ENCODE measurements at places on chromosomes 12 and 14. TPM values are rescaled to one million over a fixed set of nuclear protein-coding genes. Genes with fewer than 3 reads are reported as not detected.

The RBP5 gene
- 0.86 TPM for total RNA-seq

The BMP4 gene
- 10.9 TPM for total RNA-seq

The SERPINA10 gene
- total RNA-seq: not detected

The CLEC4D gene
- total RNA-seq: 0.50 TPM

The EPYC gene
- total RNA-seq: not detected

The RASSF8 gene
- total RNA-seq: 28.5 TPM

The FOXN3 gene
- 111 TPM for total RNA-seq

The PLEKHD1 gene
- not detected for total RNA-seq

The SIRT4 gene
- total RNA-seq: 6.2 TPM

The SLC5A8 gene
- total RNA-seq: not detected

DNA sequence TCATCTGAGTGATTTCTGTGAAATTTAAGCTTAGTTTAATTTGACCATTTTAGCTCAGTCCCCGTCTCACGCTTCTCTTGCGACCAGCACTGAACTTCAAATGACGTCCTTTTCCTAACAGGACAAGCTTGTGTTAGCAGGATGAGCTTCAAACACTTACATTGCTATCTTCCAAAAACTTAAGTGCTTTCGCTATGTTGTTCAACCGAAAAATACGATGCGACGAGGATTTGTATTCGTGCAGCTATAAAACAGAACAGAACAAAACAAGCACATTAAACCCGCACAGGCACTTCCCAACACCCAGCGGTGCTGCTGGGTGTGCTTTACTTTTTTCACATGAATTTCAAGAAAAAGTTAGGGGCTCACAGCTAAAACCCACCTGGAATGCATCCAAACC is 64.2 kb upstream of the DICER1 start:
- peaks cover 6% of the 10 kb centered on the region for H3K4me1 ChIP-seq
- H3K27me3 ChIP-seq: peaks cover 9% of the 10 kb centered on the region
- DNase-seq: no peak
- no peak overlapping the region for H3K27ac ChIP-seq
- H3K4me3 ChIP-seq: no peak overlapping the region
- no peaks in the 10 kb centered on the region for H3K36me3 ChIP-seq

GRCh38 chr12:77035226-77035625 is 30.1 kb downstream of the E2F7 start:
- H3K4me3 ChIP-seq: no peak overlapping the region

DNA sequence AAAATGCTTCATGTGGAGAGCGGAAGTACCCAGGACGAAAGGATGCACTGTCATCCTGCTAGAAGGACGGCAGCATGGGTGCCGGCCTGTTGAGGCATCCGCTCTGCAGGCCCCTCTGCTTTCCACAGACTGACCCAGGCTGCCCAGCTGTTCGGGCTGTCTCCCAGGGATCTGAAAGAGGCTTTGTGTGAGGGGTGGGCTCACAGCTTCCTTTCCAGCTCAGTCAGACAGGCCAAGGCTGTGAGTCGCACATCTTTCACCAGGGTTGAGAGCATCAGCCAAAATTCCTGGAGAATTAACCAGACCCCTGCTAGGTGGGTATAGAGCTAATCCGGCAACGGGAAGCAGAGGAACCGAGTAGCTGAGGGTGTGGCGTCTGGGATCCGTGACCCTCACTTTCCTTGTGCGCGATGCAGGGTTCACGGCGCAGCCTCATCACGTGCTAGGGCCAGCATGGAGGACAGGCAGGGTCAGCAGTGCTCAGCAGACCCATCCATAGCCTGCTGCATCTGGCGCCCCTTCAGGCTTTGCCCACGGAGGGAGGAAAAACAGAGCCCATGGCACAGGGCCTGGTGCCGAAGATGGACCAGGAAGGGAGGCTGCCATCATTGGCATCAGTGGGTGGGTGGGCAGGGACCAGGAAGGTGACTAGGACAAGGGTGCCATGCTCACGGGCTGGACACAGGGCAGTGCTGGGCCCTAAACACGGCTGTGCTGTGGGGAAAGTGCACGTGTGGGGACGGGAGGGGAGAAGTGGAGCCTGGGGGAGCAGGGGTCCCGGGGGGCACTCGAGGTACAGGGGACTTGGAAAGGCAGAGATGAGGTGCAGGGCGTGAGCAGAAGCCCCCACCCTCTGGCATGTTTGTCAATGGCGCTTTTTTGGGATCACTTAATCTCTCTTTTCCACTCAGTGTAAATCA is 9.2 kb upstream of the SIVA1 start:
- peaks cover 61% of the 10 kb centered on the region for H3K36me3 ChIP-seq
- no peaks in the 10 kb centered on the region for H3K27me3 ChIP-seq
- no peak overlapping the region for H3K27ac ChIP-seq
- no peak overlapping the region for H3K4me3 ChIP-seq
- peak; percentile 17 for DNase-seq

DNA sequence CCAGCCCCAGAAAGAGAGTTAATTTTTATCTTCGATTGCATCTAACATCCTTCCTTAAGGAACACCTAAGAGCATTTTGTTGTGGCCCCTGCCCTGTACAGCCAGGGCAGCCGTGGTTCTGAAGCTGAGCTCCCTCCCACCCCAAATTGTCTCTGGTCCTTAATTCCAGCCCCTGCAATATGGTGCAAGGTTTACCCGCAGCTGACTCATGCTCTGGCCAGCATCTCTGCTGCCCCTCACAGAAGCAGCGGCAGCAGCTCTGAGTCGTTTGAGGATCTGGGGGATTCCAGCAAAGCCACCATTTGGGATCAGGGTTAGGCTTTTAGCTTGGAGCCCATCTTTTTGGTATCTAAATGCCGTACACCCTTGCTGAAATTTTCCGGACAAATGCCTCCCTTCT is 3.3 kb downstream of the DLK1 start:
- H3K36me3 ChIP-seq: no peaks in the 10 kb centered on the region
- H3K4me3 ChIP-seq: no peak overlapping the region
- H3K4me1 ChIP-seq: no peaks in the 10 kb centered on the region
- H3K27ac ChIP-seq: no peak overlapping the region

DNA sequence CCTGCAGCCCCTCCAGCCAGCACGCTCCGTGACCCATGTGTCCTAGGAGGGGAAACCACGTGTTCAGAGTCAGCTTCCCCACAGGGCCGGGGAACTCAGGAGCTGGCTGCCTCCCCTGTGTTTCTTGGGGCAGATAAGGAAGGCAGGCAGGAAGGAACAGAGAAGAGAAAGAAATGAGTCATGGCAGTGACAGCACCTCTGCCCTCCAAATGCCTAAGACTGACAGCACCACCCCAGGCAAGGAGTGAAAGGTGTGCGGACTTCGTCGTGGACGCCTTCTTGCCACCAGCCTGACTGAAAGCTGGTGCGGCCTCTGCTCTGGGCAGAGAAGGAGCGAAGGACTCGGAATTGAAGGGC is 167.0 kb upstream of the FKBP4 start:
- no peaks in the 10 kb centered on the region for H3K27me3 ChIP-seq
- no peak overlapping the region for H3K4me3 ChIP-seq
- no peak for DNase-seq
- no peak overlapping the region for H3K27ac ChIP-seq

- H3K36me3 ChIP-seq: no peaks in the 10 kb centered on the region
- no peaks in the 10 kb centered on the region for H3K27me3 ChIP-seq
- H3K4me1 ChIP-seq: peaks cover 14% of the 10 kb centered on the region
- no peak overlapping the region for H3K27ac ChIP-seq
- DNase-seq: no peak
- no peak overlapping the region for H3K4me3 ChIP-seq
Observed at GRCh38 chr12:109295764-109296425, 13.2 kb downstream of the FOXN4 start.

GRCh38 chr12:47903927-47904712 is 674 bp downstream of the VDR start:
- H3K4me1 ChIP-seq: peaks cover 4% of the 10 kb centered on the region
- DNase-seq: no peak
- no peak overlapping the region for H3K27ac ChIP-seq
- peak overlapping the region; percentile 60 for H3K4me3 ChIP-seq
- H3K36me3 ChIP-seq: no peaks in the 10 kb centered on the region

DNA sequence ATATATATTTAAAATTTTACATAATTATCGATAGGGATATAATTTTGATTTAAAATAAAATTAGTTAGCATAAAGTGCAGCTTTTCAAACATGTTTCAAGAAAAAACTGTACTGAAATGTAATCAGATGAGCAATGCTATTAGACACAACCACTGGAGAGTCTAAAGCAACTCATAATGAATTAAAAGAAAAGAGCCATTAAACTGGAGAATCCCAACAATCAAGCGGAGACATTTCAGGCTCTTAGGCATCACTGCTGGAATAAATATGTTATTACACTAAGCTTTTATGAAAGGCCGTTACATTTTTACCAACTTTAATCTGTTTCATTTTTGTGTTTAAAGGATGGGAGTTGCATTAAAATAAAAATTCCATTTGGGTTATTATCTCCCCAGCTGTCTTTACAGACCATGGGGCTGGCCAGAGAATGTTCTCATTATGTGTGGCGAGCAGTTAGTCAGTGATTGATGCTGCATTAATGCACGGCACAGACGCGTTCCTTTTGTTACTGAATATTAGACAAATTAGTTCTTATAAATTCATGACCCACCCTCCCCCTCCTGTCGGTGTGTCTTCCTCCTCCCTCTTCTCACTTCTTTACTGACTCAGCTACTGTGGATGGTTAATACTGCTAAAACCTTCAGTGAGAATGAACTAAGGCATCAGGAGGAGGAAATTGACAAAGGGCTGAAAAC is 156.8 kb downstream of the PDZRN4 start:
- no peak overlapping the region for H3K27ac ChIP-seq
- no peaks in the 10 kb centered on the region for H3K4me1 ChIP-seq
- no peaks in the 10 kb centered on the region for H3K36me3 ChIP-seq
- no peaks in the 10 kb centered on the region for H3K27me3 ChIP-seq
- no peak for DNase-seq
- no peak overlapping the region for H3K4me3 ChIP-seq

GRCh38 chr12:24719293-24719721 is 229.6 kb downstream of the BCAT1 start:
- no peaks in the 10 kb centered on the region for H3K36me3 ChIP-seq
- H3K27ac ChIP-seq: no peak overlapping the region
- no peak overlapping the region for H3K4me3 ChIP-seq
- H3K27me3 ChIP-seq: no peaks in the 10 kb centered on the region

DNA sequence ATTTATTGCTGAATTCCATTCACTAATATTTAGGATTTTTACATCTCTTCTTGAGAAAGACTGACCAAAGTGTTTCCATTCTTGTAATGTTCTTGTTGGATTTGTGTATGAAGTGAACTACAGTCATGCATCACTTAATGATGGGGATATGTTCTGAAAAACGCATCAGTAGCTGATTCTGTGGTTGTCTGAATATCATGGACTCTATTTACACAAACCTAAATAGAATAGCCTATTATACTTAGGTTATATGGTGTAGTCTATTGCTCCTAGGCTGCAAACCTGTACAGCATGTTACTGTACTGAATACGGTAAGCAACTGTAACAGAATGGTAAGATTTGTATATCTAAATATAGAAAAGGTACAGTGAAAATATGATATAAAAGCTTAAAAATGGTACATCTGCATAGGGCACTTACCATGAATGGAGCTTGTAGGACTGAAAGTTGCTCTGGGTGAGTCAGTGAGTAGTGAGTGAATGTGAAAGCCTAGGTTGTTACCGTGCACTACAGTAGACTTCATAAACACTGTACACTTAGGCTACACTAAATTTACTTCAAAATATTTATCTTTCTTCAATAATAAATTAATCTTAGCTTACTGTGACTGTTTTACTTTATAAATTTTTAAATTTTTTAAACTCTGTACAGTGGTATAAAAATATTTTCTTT is 27.6 kb upstream of the P2RX4 start:
- no peaks in the 10 kb centered on the region for H3K4me1 ChIP-seq
- H3K4me3 ChIP-seq: no peak overlapping the region
- peaks cover 23% of the 10 kb centered on the region for H3K36me3 ChIP-seq
- H3K27me3 ChIP-seq: no peaks in the 10 kb centered on the region
- DNase-seq: no peak

GRCh38 chr12:75446857-75447256 is 33.7 kb upstream of the GLIPR1 start:
- no peak overlapping the region for H3K27ac ChIP-seq
- DNase-seq: no peak
- H3K27me3 ChIP-seq: no peaks in the 10 kb centered on the region
- no peaks in the 10 kb centered on the region for H3K36me3 ChIP-seq

DNA sequence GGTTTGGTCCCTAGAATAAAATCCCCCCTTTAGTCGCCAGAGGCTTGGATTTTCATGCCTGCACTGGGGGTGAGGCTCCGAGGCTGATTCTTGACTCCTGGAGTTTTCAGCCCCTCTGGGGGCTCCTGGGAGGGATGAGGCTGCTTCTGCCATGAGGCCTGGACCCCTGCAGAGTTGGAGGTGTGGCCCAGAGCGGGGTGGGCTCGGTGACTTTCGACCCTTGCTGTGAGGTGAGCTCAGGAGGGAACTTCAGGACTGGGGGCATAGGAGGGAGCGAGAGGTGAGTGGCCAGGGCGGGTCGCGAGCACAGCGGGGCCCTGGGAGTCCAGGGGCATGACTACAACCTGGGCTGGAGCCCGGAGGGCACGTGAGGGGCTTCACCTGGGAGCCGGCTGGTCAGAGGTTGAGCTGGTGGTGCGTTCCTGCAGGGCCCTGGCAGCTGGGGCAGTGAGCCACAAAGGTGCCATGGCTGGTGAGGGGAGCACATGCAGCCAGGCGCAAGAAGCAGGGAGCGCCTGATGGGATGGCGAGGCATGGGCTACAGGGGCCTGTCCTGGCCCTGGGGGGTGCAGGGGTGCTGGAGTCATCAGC is 168.2 kb downstream of the KIF26A start:
- no peak overlapping the region for H3K4me3 ChIP-seq
- no peaks in the 10 kb centered on the region for H3K27me3 ChIP-seq
- no peaks in the 10 kb centered on the region for H3K36me3 ChIP-seq
- H3K27ac ChIP-seq: no peak overlapping the region

GRCh38 chr12:20810487-20810886 is at the start of gene SLCO1B3:
SLCO1B3 (plus strand) TSS chr12:20810705; CDS start chr12:20815739, 5,034 bp downstream.
- no peaks in the 10 kb centered on the region for H3K4me1 ChIP-seq
- no peak for DNase-seq
- H3K4me3 ChIP-seq: no peak within 1 kb of the TSS
- H3K27me3 ChIP-seq: no peaks in the 10 kb centered on the region
- no peak within 1 kb of the TSS for H3K27ac ChIP-seq

DNA sequence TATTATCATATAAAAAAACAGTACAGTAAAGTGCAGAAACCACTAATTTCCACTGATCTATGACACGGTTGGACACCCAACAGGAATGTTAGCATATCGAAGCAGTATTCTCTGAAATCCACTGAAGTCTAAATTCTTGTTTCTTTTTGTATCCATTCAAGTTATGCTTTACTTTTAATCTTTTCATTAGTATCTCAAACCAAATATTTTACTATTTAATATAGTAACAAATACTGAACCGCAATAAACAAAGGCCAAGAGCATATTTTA is 41.1 kb downstream of the ATXN2 start:
- H3K27me3 ChIP-seq: no peaks in the 10 kb centered on the region
- DNase-seq: no peak
- H3K36me3 ChIP-seq: no peaks in the 10 kb centered on the region
- H3K4me3 ChIP-seq: no peak overlapping the region
- no peak overlapping the region for H3K27ac ChIP-seq
- no peaks in the 10 kb centered on the region for H3K4me1 ChIP-seq

Measured in heart left ventricle (tissue), 16 donors.